ENCODE measurements at places on chromosomes 7 and 10.

DNA sequence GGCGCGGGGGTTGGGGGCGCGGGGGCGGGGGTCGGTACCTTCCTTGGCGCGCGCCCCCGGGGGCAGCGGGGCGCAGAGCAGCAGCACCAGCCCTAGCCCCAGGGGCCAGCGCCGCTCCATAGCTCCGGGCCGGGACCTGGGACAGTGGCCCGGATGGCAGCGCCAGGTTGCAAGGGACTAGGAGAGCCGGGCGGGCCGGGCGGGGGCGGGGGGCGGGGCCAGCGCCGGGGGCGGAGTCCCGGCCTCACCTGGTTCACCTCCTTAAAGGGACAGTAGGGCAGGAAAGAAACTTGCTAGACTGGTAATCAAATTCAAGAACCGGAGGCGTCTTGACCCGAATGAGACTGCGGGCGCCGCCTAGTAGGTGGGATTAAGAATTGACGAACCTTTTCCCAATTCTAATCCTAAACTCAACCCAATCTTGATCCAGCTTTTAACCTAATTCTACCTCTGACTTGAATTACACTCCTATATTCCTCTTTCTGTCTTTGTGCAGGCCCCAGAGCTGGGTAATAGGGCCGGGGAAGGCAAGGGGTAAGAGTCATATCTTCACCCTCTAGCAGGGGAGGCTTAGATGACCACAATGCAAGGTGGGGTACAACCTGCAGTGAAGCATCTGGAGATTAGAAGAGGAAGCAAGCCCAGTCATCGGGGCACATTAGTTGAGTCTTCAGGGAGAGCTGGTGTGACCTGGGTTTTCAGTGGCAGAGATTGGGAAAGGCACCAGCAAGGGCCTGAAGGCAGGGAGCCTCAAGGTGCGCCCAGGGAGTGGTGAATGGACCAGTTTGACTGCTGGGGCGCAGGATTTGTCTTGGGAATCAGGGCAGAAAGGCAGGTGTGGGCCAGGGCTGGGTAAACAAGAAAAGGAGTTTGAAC lies at the start of gene EPHA1:
Gene EPHA1 (minus strand): TSS at position 171 of the 876 bp plus-strand sequence. CDS start 51 bp downstream, at position 120.
- peak; percentile 81 for DNase-seq

DNA sequence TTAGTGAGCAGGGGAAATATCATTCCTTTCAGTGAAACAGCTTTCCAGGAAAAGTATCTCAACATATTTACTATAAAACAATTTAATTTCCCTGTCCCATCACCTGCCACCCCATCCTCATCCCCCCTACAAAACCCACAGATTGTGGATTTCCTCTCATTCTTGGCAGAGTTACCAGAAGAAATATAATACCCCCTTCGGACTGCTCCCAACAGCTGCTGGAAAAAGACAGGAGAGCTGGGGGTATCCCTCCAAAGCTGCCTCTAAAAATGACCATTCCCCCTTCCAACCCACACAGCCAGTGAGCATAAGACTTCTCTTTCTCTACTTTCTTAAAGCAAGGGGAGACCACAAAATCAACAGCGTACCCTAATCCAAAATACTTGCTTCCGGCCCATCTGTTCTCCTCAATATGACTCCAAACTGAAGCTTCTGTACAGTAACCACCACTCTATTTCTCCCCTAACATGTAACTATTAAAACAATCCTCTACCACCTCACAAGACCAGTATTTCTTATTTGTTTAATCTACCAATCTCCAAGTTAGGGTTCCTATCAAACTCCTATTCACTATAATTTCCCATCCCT lies 7.8 kb downstream of the FBXW4 start:
- no peak for DNase-seq

- no peak for DNase-seq
Measured at GRCh38 chr7:139913845-139914135, 84.7 kb downstream of the TBXAS1 start.

DNA sequence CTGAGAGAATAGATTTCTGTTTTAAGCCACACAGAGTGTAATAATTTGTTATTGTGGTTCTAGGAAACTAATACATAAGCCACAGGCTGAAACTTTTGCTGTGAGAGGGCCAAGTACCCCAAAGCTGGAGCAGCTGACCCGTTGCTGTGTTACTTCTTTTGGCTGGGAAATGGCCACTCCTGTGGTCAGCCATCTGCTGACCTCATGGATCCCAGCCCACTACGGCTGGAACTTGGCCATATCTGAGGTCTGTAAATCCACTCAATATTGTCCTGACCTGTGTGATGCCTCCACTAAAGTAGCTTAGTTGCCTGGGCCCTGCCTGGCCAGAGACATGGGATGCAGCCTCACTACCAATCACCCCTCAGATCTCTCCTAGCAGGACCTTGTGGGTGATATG lies 17.4 kb upstream of the LOXL4 start:
- no peak for DNase-seq

DNA sequence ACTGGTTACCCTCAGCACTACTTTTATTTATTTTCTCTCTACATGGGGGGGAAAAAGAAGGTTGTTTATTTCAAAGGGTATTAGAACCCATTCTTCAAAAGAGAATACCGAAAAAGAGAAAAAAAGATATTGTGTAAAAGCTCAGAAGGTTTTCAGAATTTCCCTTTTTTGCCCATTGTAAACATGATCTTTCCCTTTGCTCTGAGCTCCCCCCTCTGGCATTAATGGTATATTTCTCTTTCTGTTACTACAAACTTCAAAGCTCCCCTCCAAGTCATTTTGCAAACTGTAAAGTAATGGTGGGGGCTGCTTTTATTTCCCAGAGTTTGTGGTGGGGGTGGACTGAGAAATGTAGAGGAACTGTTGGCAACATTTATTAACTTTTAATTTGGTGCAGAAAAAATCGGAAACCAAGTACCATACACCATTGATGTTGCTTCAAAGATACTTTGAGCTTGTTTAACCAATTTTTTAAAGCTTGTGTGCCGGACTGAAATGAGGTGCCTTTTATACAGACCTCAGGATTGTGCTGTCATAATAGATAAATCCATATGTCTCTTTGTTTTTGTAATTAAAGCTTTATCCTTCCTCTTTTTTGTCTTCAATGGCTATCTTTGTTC lies 181.5 kb downstream of the EXOC4 start:
- no peak for DNase-seq

DNA sequence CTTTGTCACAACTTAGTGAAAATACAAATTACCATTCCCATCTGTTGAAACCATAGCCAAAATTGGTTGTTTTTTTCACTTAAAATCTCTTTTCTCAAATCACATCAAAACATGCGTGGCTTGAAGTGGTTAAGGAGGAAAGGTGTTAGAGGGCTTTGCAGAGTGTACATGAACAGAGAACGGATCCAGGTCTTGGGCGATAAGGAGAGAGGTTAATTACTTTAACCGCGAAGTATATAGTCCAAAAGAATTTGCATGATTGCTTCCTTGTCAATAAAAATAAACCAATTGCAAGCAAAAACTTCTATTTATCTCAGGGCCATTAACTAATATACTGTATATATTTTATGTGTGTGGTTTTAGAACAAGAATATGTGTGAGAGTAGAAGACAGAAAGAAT lies 813.9 kb upstream of the SORCS1 start:
- DNase-seq, result no peak

- no peak for DNase-seq
Measured at GRCh38 chr7:19011212-19011611, 106.2 kb downstream of the TWIST1 start.

GRCh38 chr7:107169120-107170050 lies 582 bp downstream of the HBP1 start:
- peak; percentile 93 for DNase-seq

GRCh38 chr10:72702868-72703581 lies 11.1 kb downstream of the MCU start:
- no peak for DNase-seq

DNA sequence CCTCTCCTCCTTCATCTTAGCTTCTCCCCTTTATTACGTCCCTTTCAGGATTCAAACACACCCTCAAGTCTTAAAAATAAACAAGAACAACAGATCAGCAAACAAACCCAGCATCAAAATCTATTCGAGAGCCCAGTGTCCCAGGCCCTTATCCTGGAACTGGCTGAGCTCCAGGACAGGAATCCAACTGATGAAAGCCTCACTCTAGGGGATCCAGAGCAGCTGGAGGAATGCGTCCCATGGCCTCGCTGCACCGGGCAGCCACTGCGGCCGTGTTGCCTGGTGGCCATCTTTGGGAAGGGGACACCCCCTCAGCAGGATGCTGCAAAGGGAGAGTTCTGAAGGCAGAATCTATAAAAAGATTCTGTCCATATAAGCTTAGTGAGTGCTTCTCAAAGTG lies 156.5 kb upstream of the BMPER start:
- no peak for DNase-seq

DNA sequence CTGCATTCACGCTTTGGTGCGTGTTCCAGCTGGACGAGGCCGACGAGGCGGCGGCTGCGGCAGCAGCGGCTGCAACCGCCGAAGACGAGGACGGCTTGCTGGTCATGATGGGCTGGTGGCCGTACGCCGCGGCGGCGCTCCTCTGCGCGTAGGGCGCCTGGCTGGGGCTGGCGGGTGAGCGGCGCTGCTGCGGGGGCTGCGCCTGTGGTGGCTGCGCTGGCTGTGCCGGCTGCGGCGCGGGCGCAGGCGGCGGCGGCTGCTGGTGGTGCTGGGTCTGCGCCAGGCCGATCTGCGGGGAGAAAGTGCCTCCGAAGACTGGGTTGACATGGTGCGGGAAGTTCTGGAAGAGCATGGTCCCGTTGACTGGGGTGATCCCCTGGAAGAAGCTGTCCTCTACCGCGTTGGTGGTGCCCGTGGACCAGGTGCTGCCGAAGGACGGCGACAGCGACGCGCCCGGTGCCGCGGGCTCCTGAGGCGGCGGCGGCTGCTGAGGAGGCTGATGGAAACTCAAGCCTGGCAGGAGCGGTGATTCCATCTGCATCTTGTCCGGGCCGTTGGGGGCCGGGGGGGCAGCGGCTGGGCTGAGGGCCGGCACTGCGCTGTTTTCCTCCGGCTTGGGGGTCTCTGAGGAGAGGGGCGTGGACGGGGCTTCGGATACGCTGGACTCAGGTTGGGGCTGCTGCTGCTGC lies 51.1 kb downstream of the CPEB3 start:
- peak; percentile 28 for DNase-seq

DNA sequence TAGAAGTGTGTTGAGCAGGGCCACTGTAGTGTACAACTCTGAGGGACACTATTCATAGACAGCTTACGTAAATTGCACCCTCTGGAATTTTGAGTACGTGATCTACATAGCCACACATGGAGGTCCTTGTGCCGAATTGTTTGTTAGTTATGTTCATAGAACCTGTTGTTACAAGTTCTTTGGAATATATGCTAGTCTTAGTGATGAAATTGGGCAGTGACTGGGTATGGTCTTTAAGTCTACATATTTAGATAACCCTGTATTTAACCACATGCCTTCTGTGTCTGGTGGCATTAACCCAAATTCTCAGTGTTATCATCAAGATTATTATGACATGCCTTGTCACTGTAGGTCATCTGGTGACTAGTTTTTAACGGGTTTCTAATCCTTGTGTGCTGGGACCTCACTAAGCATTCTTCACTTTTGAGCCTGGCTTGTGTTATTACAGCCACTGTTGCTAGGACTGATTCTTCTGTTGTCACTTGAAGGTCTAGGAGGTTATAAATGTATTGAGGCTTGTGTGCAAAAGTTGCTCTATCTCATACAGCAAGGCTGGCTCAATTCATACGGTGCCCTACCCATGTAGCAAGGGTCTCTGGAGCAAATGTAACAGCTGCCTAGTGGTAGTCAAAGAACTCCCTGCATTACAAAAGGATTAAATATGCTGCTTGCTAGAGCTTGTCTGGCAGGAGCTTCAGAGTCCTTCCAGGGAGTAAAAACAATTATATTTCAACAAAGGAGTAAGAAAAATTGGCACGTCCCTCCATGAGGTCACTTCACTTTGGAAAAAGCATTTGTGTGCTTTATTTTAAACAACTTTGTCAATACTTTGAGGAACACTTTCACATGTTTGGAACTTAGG lies 65.4 kb downstream of the CDK14 start:
- no peak for DNase-seq

DNA sequence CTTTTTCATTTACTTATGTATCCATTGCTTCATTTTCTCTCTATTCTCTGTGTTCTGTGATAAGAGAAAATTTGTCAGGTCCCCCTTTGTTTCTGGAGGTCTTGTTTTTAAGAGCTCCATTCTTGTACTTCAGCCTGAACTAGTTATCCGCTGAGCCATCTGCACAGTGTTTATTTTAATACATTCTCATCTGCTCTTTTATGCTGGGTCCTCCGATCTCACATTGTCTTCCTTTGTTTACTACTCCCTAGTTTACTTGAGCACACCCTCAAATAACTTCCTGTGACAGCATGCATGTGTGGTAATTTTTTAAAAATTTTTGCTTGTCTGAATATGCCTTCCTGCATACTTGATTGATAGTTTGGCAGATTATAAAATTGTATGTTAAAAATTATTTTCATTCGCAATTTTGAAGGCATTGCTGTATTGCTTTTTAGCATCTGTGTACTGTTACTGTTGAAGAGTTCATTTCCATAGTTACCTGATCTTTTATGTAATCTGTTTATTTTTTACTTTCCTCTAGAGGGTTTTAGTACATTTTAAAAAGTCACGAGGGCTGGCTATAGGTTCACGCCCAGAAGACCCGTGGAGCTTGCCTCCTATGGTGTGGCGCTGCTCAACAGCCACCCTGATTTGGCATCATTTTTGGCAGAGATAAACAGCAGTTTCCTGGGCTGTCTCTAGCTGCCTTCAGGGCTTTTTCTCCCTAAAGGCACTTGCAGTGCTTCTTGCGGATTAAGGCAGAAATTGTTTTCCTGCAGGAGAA lies 31.9 kb downstream of the RSBN1L start:
- no peak for DNase-seq

DNA sequence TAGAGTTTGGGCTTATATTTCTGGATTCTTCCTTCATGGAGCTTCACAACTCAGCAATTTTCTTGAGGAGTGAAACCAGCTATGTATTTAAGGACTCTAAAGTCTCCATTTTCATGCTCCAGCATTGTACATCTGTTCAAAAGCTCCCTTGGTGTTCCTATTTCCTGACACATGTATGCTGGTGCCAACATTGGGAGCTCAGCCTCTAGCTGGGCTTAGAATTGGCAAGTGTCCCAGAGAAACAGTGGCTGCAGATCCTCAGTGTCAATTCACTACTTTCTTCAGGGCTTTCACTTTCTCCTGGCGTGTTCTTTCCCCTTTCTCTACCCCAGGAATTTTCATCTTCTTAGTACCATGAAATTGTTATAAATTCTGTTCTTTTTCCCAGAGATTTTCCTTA lies 103.1 kb downstream of the ZNF467 start:
- DNase-seq, result no peak

DNA sequence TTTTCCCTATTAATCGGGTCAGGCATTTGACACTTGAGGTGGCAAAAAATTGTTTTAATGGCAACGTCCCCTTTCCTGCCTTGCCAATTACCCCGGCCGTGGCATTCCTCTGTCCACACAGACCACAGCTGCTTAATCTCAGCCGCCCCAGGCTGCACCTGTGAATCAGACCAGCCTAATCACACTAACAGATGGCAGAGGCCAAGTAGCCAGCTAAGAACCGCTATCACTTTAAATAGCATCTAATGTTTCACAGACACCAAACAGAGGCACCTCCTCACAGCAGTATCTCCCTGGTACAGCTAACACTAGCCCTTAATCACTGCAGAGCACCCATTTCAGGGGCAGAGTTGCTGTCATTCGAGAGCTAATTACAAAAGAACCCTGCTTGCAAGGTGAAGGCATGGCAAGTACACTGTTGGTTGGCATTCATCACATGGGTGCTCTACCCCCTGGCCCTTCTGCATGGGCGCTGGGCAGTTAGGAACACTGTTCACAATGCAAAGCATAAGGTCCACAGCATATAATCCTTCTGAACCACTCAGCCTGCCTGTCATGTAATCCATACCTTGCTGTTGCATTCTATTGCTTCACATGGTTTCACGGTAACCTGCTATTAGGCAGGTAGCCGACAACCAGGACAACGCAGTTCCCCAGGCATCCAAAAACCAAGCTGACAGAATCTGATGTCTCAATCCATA lies 38.8 kb downstream of the FGFR2 start:
- no peak for DNase-seq

GRCh38 chr7:78490524-78490923 lies 692.0 kb downstream of the PHTF2 start:
- no peak for DNase-seq

Measured in Calu3 (cell line).